Lower leg skin (tissue), 4 donors: ENCODE measurements at places on chromosomes 6 and 20. TPM values are rescaled to one million over a fixed set of nuclear protein-coding genes. Genes with fewer than 3 reads are reported as not detected.

GRCh38 chr6:169894377-169894960 is 143.0 kb downstream of the ERMARD start:
- DNase-seq, result no peak

GRCh38 chr20:46791722-46792416 is 82.4 kb downstream of the SLC2A10 start:
- no peak for DNase-seq

DNA sequence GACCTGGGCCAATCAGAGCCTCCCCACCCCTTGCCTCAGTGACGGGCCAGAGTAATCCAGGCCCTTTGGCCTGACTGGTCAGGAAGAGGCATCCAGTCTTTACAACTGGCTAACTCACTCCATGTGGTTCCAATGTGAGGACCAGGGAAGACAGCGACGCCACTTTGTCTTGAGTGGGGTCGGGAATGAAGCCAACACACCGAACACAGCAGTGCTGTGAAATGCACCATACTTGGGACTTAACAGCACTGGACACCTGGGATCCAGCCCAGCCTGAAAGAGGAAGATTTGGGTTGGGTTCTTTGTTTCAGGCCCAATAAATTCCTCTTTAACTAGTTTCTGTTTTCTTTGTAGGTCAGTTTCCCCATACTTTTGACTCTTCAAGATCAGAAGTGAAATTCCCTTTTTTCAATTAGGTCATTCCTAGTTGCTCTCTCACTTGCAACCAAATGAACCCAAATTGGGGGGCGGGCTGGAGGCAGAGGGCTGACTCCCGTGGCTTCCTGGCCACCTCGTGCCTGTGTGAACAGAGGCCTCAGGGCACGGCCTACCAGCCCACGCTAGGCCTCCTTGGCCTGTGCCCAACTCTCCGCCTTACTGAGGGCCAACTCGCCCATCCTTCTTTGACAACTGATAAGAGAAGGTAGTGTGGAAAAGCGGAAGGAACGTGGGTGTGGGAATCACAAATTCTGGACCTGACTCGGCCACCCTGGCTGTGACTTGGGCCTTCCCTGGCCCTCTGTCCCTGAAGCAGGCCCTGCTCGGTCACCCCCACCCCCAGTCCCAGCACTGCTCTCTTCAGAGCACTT is 17.1 kb downstream of the SULF2 start:
- DNase-seq, result no peak

GRCh38 chr6:132053511-132053910 is 102.3 kb upstream of the CCN2 start:
- DNase-seq, result no peak

GRCh38 chr6:36546308-36546919 is 865 bp downstream of the STK38 start:
- DNase-seq, result no peak

GRCh38 chr20:1323256-1323655 is 5.7 kb downstream of the SDCBP2 start:
- peak; percentile 72 for DNase-seq

- no peak for DNase-seq
These were observed 634 bp upstream of the BTBD9 start for GRCh38 chr6:38640216-38640909.

- DNase-seq, result no peak
These were observed 72.8 kb upstream of the CNR1 start for GRCh38 chr6:88238901-88239300.

DNA sequence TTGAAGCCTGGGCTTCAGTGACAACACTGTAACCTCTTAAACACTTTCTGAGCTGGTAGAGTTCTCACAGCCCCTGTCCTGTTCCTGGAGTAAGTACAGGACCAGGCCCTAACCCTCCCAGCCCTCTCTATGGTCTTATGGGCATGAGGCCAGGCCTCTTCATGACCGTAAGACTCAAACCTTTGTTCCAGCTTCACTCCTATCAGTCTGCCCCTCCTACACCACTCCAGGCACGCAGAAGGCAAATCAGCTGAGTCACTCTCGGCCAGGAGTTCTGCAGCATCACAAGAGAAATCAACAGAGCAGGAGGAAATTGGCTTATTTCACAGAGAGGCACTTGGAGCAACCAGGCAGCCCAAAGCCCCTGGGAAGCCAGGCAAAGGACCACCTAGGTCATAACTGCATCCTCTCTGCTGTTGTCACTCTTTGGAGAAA is 25.3 kb upstream of the CHD6 start:
- no peak for DNase-seq

GRCh38 chr6:35309611-35310264 is 12.1 kb downstream of the DEF6 start:
- peak; percentile 62 for DNase-seq

GRCh38 chr6:80098392-80098791 is 8.1 kb upstream of the BCKDHB start:
- no peak for DNase-seq

DNA sequence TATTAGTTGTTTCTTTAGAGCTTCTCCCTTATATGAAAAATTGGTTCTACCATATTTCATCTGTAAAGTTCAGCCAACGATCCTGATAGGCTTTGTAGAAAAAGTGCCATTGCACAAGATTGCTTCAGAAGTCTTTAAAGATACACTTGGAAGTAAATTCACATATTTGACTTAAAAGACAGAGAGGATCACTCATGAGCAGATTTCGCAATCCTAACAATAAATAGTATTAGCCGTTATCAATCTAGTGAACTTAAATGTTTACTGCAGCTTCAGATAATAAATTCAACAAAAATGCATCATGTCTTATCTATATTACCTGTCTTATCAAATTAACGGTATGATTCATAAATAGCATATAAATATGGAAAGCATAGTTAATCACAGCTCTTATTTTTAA is 8.7 kb upstream of the SLC17A4 start:
- DNase-seq, result no peak

- DNase-seq, result no peak
These were observed 10.7 kb upstream of the TLDC2 start for GRCh38 chr20:36865076-36865860.

DNA sequence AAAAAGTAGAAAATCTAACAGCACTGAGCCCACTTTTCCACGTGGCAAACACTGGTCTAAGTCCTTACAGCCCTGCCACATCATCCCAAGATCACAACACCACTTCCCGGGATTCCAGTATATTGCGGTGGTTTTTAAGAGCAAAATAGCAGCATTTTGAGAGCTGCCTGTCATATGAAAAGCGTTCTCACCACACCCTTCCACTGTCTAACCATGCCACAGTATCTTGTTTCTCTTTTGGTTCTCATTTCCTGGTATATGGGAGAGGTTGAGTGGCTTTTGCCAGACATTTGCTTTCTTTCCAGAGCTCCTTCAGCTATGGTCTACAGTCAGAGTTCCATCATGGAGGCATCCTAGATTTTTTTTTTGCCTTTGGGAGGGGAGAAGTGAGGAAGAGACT is 243.0 kb downstream of the TSHZ2 start:
- no peak for DNase-seq

DNA sequence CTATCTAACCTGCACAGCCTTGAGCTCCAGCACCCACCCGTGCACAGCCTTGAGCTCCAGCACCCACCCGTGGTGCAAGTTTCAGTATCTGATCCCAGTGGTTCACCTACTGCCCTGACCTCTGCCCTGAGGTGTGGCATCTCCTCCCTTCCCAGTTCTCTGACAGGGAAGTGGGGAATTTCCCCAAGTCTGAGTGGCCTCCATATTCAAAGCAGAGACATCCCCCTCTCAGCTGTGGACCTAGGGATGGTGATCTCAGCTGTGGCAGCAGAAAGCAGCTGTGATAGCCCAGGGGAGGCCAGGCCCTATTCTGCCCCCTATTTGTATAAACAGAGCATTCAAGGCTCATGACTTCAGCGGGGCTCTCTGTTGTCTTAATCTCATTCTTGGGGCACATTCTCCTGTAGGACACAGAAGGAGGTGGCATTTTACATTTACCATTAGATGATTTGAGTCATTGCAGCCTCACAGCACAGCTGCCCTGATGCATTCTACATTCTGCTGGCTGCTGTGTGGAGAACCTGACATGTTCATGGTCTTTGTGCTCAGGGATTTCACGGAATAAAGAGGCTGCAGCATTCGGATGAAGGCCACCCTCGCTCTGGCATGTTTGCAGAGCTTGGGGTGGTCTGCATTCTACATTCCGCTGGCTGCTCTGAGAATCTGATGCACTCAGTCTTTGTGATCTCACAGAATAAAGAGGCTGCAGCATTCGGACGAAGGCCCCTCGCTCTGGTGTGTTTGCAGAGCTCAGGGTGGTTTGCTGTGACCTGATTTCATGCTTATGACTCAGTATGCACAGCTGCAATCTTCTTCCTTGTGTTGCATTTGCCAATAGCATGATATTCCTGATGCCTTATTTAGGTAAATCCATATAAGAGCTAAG is 16.9 kb downstream of the GPR31 start:
- DNase-seq, result no peak

DNA sequence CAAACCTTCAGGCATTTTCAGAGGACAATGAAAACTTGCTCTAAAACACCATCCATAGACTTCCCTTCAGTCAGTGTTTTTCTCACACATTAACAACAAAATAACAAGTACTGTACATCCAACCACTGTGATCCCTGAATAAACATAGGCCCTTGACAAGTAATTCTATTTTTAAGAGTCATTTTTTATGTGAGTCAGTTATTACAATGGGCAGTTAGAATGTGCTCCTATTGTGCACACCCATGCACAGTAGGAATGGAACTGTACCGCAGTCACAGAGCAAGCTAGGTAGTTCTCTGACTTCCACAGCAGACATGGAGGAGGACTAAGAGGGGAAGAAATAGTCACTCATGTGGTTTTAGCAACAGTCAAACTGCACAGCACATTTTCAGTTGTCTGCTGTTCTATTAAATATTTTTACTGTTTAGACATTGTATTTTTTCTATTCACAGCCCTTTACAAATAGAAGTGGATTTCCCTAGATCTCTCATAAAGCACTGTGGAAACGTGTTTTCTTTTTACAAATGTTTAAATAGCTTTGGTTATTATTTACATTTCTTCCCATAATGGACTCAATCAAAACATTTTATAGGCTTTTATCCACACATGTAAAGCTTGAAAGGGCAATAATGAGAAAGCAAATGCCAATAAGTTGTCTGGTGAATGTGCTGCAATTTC is 100.4 kb downstream of the JAG1 start:
- DNase-seq, result no peak

DNA sequence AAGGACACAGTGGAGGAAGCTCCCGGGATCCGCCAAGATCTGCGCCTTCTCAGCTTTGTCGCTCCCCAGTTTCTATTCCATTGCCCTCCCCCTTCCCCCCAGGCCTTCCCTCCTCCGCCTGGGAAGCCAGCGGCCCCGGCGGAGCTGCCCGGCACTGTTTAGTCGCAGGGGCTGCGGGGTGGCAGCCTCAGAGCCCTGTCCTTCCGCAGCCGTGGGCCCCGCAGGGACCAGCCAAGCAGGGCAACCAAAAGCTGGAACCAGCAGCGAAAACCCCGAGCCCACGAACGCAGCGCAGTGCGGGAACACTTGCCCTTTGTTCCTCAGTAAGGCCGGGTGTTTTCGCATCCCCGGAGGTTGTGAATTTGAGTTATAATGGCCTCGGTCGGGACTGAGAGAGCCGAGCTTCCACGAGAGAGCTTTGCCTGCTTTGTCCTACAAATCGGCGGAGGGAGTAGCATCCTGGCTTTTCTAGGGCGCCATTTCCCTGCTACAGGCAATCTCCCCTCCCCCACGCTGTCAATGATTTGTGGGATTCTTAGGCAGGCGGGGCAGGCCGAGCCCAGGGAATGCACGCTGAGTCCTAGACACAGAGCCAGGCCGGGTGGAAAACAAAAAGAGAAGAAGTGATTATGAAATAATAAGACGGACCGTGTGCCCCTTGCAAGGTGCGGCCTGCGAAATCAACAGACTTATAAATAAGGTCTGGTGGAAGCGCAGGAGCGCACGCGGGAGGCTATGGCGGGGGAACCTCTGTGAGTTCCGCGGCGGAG is 4.0 kb upstream of the TUBB2B start:
- peak; percentile 73 for DNase-seq

DNA sequence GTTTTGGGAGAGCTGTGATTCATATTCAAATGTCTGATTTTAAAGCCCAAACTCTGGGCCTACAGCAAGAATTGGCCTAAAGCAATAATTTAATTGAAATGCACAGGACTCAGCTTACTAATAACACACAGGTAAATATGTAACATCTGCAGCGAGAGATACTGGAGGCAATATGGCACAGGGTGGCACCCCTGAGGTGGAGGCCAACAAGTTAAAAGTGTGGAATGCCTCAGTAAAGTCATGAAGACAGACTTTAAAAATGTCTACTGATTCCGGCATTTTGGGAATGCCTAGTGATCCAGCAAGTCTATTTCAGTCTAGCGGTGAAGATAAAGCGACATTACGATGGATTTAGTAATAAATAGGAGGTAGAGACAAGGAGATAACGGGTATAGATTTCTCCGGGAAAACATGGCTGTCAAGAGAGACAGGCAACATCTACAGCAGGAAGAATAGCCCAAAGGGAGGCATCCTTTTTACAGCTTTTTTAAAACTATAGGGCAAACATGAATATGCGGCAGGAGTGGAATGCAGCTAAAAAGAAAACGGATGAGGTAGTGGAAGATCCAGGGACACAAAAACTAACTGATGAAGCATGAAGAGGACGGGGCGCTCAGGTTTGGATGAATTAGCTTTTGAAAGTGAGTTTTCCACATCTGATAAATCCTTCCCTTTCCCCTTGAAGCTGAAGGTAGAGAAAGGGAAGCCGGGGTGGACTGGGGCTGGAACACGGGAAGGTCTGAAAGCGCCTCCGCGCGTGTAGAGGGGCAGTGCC is 1.2 kb downstream of the NANP start:
- DNase-seq, result no peak

- DNase-seq, result no peak
These were observed 309.2 kb downstream of the NRN1 start for GRCh38 chr6:5697508-5697907.

DNA sequence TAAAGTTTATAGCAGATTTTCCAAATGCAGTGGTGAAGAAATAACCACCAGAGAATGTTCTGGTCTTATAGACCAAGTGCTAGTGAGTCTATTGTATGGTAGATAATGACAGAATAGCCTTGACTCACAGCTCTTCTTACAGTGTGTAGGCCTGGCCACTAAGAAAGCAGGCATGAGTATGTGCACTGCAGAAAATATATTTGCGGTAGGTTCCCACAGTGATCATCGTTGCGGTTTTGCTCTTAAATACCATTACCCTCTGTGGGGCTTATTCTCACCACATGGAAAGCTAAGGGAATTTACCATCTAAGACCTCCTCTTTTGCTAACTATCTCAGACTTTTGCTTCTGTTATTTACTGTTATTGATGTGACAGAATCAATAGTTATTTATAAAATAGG is 212.3 kb upstream of the SYNDIG1 start:
- DNase-seq, result no peak

- DNase-seq, result no peak
These were observed 51.9 kb downstream of the HIVEP2 start for GRCh38 chr6:142893088-142893487.

DNA sequence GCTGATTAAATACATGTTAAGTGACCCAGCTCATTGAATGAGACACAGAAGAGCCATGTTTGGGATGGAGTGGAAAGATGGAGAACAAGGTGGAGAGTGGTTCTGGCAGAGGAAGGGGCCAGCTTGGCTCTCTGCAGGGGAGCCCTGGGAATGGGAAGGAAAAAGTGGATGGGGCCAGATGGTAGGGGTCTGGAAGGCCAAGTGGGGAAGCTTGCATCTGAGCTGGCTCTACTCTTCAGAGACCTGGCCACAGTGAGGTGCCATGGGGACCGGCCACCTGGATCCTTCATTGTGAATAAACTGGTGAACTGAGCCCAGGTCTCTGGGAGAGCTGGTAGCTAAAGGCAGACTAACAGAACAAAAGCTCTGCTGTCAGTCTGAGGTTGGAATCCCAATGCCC is 48.9 kb upstream of the SIRPA start:
- no peak for DNase-seq

The RPP40 gene
- 3.4 TPM for total RNA-seq

The LRRN4 gene
- total RNA-seq, result not detected

The NKAPL gene
- total RNA-seq, result 0.75 TPM

The TCF15 gene
- total RNA-seq, result not detected

The GPX5 gene
- total RNA-seq, result not detected

The FAM209B gene
- total RNA-seq, result 0.61 TPM

The EMILIN3 gene
- 2.3 TPM for total RNA-seq
